ENCODE measurements at places on chromosomes 4 and X. TPM values are rescaled to one million over a fixed set of nuclear protein-coding genes. Genes with fewer than 3 reads are reported as not detected.

- H3K4me3 ChIP-seq = no peak overlapping the region
- no peaks in the 10 kb centered on the region for H3K36me3 ChIP-seq
- no peaks in the 10 kb centered on the region for H3K27me3 ChIP-seq
- no peak for DNase-seq
Observed at GRCh38 chr4:73822812-73823504, 13.5 kb upstream of the CXCL6 start.

- H3K36me3 ChIP-seq = no peaks in the 10 kb centered on the region
- H3K27me3 ChIP-seq = no peaks in the 10 kb centered on the region
- no peaks in the 10 kb centered on the region for H3K4me1 ChIP-seq
- no peak overlapping the region for H3K4me3 ChIP-seq
Observed at GRCh38 chr4:66855956-66856355, 689.3 kb downstream of the CENPC start.

DNA sequence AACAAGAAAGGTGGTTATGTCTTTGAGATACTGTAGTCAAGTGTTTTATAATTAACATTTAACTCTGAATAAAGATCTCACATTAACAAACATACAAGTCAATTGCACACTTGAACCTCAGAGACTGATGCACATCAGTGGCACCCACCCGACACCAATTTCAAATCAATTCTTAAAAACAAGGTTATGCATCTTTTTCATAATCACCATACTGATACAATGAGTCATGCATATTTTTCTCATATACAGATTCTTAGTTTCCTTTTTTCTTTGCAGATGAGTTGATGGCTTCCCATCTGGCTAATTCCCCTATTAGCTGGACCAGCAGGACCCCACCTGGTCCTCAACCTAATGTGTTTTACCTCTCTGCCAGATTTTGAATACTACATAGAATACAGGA lies 136.2 kb upstream of the RPL34 start:
- H3K27me3 ChIP-seq = no peaks in the 10 kb centered on the region
- H3K4me1 ChIP-seq = peaks cover 27% of the 10 kb centered on the region
- no peak overlapping the region for H3K27ac ChIP-seq
- no peak for DNase-seq

The MAGEB3 gene
- total RNA-seq = not detected

- no peak overlapping the region for H3K27ac ChIP-seq
- H3K4me1 ChIP-seq = peaks cover 10% of the 10 kb centered on the region
- no peaks in the 10 kb centered on the region for H3K27me3 ChIP-seq
- H3K4me3 ChIP-seq = no peak overlapping the region
Observed at GRCh38 chrX:147739196-147739595, 172.5 kb upstream of the FMR1 start.

DNA sequence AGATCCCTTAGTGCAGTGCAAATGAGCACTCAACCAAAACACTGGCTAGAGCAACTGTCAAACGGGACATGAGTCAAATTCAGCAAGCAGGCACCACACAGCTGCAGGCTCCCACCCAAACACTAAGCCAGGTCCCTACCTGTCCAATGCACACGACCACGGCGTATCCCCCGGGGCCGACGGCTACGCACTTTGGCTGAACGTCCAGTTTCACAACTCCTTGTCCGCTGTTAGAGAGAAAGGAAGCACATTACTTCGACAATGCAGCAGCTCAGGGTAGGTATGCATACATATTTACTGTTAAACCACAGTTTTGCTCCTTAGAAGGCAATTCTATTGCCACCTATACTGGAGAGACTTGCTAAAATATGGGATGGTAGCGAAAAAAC lies 35.4 kb downstream of the WDR1 start:
- no peaks in the 10 kb centered on the region for H3K27me3 ChIP-seq
- peaks cover 63% of the 10 kb centered on the region for H3K36me3 ChIP-seq
- peak overlapping the region; percentile 13 for H3K27ac ChIP-seq
- no peaks in the 10 kb centered on the region for H3K4me1 ChIP-seq

DNA sequence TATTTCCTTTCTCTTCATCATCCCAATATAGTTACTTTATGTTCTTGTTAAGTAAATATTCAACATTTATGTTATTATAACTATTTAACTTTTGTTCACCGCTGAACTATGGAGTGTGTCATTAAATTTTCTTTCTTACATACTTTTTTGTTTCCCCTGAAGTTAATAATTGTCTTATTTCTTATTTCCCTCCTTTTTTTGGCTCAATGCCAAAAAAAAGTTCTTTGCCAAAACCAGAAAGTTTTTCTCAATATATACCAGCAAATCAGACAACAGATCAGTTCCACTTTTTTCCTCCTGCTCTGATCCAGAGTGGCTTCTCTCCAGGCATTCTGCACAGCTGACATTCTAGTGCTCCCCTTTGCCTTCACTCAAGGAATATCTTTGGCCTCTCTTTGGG lies 187.0 kb upstream of the PPARGC1A start:
- H3K4me1 ChIP-seq = no peaks in the 10 kb centered on the region
- no peak for DNase-seq
- H3K27me3 ChIP-seq = no peaks in the 10 kb centered on the region
- no peaks in the 10 kb centered on the region for H3K36me3 ChIP-seq
- H3K27ac ChIP-seq = no peak overlapping the region

DNA sequence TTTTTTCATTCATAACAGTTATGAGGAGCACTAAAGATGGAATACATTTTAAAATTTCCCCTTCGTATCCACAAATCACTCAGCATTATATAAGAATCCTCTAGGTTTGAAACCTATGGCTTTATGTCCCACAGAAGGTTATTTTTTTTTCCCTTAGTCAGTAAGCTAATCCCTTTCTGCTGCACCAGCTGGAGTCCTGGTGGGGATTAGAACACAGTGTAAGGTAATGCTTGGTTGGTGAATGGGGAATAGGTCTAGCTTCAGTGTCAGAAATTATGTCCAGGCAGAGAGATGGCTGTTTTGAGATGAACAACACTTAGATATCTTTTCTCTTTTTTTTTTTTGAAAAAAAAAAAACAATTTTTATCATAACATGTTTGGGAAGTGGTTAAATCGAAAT lies 116.6 kb downstream of the RASGEF1B start:
- H3K27ac ChIP-seq = no peak overlapping the region
- no peak overlapping the region for H3K4me3 ChIP-seq
- DNase-seq = no peak

GRCh38 chrX:3280706-3281105 lies 65.7 kb downstream of the MXRA5 start:
- no peaks in the 10 kb centered on the region for H3K4me1 ChIP-seq
- H3K27me3 ChIP-seq = no peaks in the 10 kb centered on the region
- DNase-seq = no peak
- no peak overlapping the region for H3K4me3 ChIP-seq

DNA sequence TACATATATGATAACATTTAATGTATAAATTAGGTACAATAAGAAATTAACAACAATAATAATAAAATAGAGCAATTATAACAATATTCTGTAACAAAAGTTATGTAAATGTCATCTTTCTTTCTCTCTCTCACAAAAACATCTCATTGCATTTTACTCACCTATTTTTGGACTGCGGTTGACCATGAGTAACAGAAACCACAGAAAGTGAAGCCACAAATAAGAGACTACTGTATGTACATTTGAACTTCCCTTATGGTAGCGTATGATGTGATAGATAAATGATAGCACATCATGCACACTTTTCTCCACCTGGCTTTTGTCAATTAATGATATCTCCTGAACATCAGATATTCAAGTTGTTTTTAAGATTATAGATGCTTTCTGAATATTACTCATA lies 80.5 kb downstream of the HNRNPD start:
- H3K4me3 ChIP-seq = peak overlapping the region; percentile 32
- DNase-seq = no peak
- H3K27me3 ChIP-seq = no peaks in the 10 kb centered on the region
- H3K27ac ChIP-seq = peak overlapping the region; percentile 45
- peaks cover 6% of the 10 kb centered on the region for H3K4me1 ChIP-seq

- peaks cover 2% of the 10 kb centered on the region for H3K36me3 ChIP-seq
- H3K4me1 ChIP-seq = peaks cover 62% of the 10 kb centered on the region
- peak overlapping the region; percentile 94 for H3K27ac ChIP-seq
- DNase-seq = peak; percentile 63
- H3K27me3 ChIP-seq = no peaks in the 10 kb centered on the region
- H3K4me3 ChIP-seq = peak overlapping the region; percentile 69
Observed at GRCh38 chrX:10111364-10112148, 45.2 kb upstream of the CLCN4 start.

The EGF gene
- not detected for total RNA-seq

GRCh38 chr4:78645853-78646757 lies 94.5 kb downstream of the ANXA3 start:
- no peaks in the 10 kb centered on the region for H3K27me3 ChIP-seq
- no peak overlapping the region for H3K27ac ChIP-seq
- H3K4me1 ChIP-seq = no peaks in the 10 kb centered on the region
- H3K4me3 ChIP-seq = no peak overlapping the region

DNA sequence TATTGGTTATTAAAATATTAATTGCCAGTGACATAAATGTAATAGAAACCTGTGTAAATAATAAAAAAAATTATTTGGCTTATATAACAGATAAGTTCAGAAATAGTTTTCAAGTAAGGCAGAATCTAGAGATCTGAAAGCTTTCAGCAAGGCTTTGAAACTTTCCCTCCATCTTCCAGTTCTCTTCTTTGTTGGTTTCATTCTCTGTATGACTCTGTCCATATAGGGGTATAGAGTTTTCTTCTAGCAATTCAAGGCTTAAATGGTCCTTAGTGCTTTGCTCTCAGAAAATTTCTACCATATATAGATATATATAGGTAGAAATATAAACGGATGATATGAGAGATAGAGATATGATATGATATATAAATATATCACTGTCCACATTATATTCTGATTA lies 160.5 kb upstream of the GABRA2 start:
- DNase-seq = no peak
- H3K36me3 ChIP-seq = no peaks in the 10 kb centered on the region
- H3K27ac ChIP-seq = no peak overlapping the region
- H3K27me3 ChIP-seq = no peaks in the 10 kb centered on the region

The UGT2A3 gene
- total RNA-seq = not detected

The LRP2BP gene
- 0.48 TPM for total RNA-seq

The TSPAN6 gene
- total RNA-seq = not detected

GRCh38 chrX:2635342-2635741 lies 55.8 kb upstream of the CD99 start:
- no peak overlapping the region for H3K4me3 ChIP-seq
- no peak for DNase-seq
- H3K4me1 ChIP-seq = peaks cover 12% of the 10 kb centered on the region
- H3K36me3 ChIP-seq = peaks cover 45% of the 10 kb centered on the region
- no peaks in the 10 kb centered on the region for H3K27me3 ChIP-seq

DNA sequence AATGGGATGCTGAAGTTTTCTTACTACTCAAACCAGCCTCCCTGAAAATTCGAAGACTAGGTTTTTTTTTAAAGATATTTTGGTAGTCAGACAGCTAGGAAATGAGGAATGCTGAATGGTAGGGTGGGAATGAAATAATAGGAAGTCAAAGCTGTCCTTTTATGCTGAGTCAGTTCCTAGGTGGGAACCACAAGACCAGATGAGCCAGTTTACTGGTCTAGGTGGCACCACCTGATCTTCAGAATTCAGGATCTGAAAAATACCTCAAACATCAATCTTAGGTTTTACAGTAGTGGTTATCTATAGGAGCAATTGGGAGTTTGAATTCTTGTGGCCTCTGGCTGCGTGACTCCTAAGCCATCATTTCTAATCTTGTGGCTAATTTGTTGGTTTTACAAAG lies 183.1 kb upstream of the GALNT7 start:
- peaks cover 2% of the 10 kb centered on the region for H3K27me3 ChIP-seq
- no peaks in the 10 kb centered on the region for H3K4me1 ChIP-seq
- no peaks in the 10 kb centered on the region for H3K36me3 ChIP-seq
- no peak for DNase-seq

GRCh38 chrX:9657590-9658256 lies 107.9 kb downstream of the GPR143 start:
- H3K4me1 ChIP-seq = no peaks in the 10 kb centered on the region
- no peak overlapping the region for H3K27ac ChIP-seq
- DNase-seq = no peak
- H3K36me3 ChIP-seq = peaks cover 16% of the 10 kb centered on the region
- no peaks in the 10 kb centered on the region for H3K27me3 ChIP-seq

GRCh38 chr4:11954093-11954492 lies 525.4 kb upstream of the HS3ST1 start:
- H3K4me3 ChIP-seq = no peak overlapping the region
- H3K36me3 ChIP-seq = no peaks in the 10 kb centered on the region
- H3K27ac ChIP-seq = no peak overlapping the region
- H3K4me1 ChIP-seq = no peaks in the 10 kb centered on the region
- DNase-seq = no peak

DNA sequence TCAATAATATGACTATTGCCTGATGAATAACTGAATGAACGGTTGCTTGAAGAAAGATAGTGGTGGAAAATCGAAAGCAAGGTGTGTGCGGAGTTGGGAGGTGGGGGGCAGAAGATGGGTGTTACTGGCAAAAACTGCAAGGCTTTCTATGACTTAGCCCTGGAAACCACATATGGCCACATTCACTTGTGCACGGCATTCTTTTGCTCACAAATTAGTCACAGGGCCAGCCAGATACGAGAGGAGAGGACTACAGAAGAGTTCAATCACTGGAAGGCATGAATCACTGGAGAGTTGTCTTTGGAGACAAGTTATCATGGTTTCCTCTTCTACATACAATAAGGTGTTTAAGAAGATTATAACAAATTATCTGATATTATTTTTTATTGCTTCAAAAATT lies 626.5 kb upstream of the CPEB2 start:
- no peaks in the 10 kb centered on the region for H3K36me3 ChIP-seq
- no peak overlapping the region for H3K4me3 ChIP-seq
- H3K27me3 ChIP-seq = no peaks in the 10 kb centered on the region
- no peak for DNase-seq

The GASK1B gene
- not detected for total RNA-seq

The ADGRL3 gene
- total RNA-seq = not detected

Data from activated CD4-positive, alpha-beta memory T cell treated with anti-CD3 and anti-CD28 coated beads for 36 hours (primary cell).